RWPE2 (cell line): ENCODE measurements at places on chromosomes 3 and 15.

DNA sequence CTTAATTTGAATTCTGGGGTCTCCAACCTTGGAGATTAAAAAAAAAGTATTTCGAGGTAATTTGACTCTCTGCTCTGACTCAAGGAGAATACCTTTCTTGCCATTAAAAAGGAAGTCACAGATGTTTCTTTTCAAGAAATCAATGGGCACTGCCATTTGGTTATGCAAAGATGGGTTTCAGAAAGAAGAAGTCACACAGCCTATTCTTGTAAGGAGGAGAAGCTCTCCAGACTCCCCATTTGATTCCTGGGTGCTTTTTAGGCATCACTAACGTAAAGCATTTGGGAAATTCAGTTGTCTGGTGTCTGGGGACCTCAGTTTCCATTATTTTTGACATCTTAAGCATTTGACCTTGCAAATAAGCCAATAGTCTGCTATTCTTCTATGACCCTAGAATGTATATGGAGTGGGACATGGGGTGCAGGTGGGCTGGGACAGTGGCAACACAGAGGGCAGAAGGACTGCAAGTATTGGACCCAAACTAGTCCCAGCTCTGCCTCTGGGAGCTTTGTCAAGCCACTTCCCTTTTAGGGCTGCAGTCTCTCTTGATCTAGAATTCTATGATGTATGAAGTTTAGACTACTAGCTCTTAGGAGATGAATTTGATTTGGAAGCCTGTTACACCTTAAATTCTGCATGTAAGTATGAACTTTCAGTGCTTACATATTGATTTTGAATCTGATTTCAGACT is 27.8 kb downstream of the IL5RA start:
- no peaks in the 10 kb centered on the region for H3K36me3 ChIP-seq
- no peaks in the 10 kb centered on the region for H3K27me3 ChIP-seq
- H3K4me1 ChIP-seq = no peaks in the 10 kb centered on the region
- no peak overlapping the region for H3K4me3 ChIP-seq

DNA sequence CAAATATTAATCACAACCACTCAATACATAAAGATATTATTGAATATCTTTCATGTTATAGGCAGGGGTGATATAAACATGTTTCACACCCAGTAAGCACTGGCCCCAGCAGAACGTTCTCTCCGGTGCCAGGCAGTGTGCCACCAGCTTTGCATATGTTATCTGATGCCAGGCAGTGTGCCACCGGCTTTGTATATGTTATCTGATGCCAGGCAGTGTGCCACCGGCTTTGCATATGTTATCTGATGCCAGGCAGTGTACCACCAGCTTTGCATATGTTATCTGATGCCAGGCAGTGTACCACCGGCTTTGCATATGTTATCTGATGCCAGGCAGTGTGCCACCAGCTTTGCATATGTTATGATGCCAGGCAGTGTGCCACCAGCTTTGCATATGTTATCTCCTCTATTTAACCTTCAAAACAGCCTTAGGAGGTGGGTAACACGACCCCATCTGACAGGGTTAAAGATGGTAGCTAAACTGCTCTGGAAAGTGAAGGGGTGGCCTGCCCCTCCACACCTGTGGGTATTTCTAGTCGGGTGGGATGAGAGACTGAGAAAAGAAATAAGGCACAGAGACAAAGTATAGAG is 6.9 kb downstream of the MUC20 start:
- no peaks in the 10 kb centered on the region for H3K27me3 ChIP-seq
- H3K4me1 ChIP-seq = no peaks in the 10 kb centered on the region
- H3K27ac ChIP-seq = no peak overlapping the region
- no peaks in the 10 kb centered on the region for H3K36me3 ChIP-seq
- no peak overlapping the region for H3K4me3 ChIP-seq

- H3K4me1 ChIP-seq = no peaks in the 10 kb centered on the region
- no peak overlapping the region for H3K27ac ChIP-seq
- no peak overlapping the region for H3K4me3 ChIP-seq
- DNase-seq = no peak
Observed at GRCh38 chr3:186002884-186003472, 65.2 kb upstream of the TRA2B start.

GRCh38 chr3:52570076-52570475 is 33.7 kb downstream of the UQCC5 start:
- DNase-seq = no peak
- peaks cover 12% of the 10 kb centered on the region for H3K36me3 ChIP-seq
- no peak overlapping the region for H3K4me3 ChIP-seq
- peaks cover 6% of the 10 kb centered on the region for H3K4me1 ChIP-seq

DNA sequence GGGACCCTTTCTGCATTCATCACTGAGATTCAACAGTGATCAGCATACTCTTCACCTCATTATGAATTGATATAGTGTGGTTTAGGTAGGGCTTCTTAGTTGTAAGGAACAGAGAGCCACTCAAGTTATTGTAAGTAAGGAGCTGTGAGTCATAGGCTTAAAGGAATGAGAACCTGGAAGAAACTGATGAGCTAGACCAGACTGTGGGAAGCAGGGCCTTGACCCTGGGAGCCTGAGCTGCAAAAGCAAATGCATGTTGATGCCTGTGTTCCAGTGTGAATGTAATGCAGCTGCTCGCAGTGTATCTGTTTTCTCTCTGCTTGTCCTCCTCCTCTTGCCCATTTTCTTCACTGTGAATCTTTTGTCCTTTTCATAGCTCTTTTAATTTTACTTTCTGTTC is 13.6 kb downstream of the ZKSCAN7 start:
- H3K4me1 ChIP-seq = no peaks in the 10 kb centered on the region
- no peaks in the 10 kb centered on the region for H3K27me3 ChIP-seq
- no peak for DNase-seq
- H3K27ac ChIP-seq = no peak overlapping the region
- H3K4me3 ChIP-seq = no peak overlapping the region
- H3K36me3 ChIP-seq = 0 out of 2 replicates have a peak, but pooled peaks cover 3% of the 10 kb centered on the region

DNA sequence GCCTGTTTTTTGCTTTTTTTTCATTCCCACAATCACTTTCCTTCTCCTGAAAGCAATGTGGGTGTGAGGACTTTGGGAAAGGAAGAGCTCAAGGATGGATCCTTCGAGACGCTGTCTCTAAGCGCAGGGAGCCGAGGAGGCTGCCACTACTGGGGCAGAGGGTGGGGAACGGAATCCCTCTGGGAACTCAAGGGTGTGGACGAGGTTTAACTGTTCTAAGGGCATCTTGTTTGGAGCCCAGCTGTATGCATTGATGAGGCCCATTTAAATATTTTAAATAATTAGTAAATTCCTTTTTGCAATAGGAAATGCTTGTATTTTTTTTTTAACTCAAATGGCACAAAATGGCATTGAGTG is 124.4 kb upstream of the MEF2A start:
- H3K36me3 ChIP-seq = no peaks in the 10 kb centered on the region
- H3K27me3 ChIP-seq = no peaks in the 10 kb centered on the region
- no peak for DNase-seq
- no peak overlapping the region for H3K4me3 ChIP-seq
- H3K27ac ChIP-seq = no peak overlapping the region
- peaks cover 13% of the 10 kb centered on the region for H3K4me1 ChIP-seq

- no peaks in the 10 kb centered on the region for H3K27me3 ChIP-seq
- no peak overlapping the region for H3K27ac ChIP-seq
- peaks cover 6% of the 10 kb centered on the region for H3K4me1 ChIP-seq
Observed at GRCh38 chr3:108595321-108595720, 5.8 kb downstream of the DZIP3 start.

- peak overlapping the region; percentile 29 for H3K27ac ChIP-seq
- no peak overlapping the region for H3K4me3 ChIP-seq
- no peaks in the 10 kb centered on the region for H3K27me3 ChIP-seq
- H3K4me1 ChIP-seq = peaks cover 20% of the 10 kb centered on the region
- H3K36me3 ChIP-seq = peaks cover 37% of the 10 kb centered on the region
- no peak for DNase-seq
Observed at GRCh38 chr3:99747915-99748314, 69.7 kb upstream of the CMSS1 start.

DNA sequence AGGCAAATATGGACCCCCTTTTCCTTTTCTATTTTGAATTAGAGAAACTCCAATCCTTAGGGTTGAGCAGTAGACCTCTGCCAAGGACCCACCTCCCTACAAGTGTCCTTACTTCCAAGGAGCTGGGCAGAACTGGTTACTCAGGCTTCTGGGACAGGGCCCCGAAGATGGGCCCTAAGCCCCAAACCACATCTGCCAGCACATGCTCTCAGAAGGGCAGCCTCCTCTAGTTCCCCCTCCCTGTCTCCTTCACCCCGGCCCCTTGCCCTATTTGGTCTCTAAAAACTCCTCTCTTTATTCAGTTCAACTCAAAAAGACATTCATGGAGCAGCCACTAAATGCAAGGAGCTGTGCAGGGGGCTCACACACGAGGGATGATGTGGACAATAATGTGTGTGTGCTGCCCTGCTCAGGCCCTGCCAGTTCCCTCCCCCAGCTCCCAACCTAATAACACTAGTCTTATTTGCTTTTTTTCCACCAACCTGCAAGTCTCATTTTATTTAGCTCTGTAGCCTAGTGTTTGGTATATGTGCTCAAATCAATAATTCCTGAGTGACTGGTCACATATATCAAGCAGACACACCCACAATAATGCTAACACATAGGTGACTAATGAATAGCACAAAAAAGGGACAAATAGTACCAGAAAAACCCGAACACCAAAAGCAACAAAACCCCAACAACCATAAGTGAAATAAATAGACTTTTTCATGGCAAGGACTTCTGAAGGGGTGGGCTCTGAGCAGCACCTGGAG is 12.2 kb downstream of the ZDHHC3 start:
- peaks cover 14% of the 10 kb centered on the region for H3K36me3 ChIP-seq
- H3K27ac ChIP-seq = peak overlapping the region; percentile 100
- no peak overlapping the region for H3K4me3 ChIP-seq

GRCh38 chr15:69398491-69398891 is 15.7 kb upstream of the KIF23 start:
- no peak overlapping the region for H3K27ac ChIP-seq
- H3K36me3 ChIP-seq = no peaks in the 10 kb centered on the region
- no peak overlapping the region for H3K4me3 ChIP-seq
- DNase-seq = no peak
- peaks cover 14% of the 10 kb centered on the region for H3K4me1 ChIP-seq

GRCh38 chr15:68666120-68666811 is 87.5 kb downstream of the CORO2B start:
- no peak overlapping the region for H3K4me3 ChIP-seq
- H3K4me1 ChIP-seq = no peaks in the 10 kb centered on the region
- no peak overlapping the region for H3K27ac ChIP-seq
- no peaks in the 10 kb centered on the region for H3K36me3 ChIP-seq

DNA sequence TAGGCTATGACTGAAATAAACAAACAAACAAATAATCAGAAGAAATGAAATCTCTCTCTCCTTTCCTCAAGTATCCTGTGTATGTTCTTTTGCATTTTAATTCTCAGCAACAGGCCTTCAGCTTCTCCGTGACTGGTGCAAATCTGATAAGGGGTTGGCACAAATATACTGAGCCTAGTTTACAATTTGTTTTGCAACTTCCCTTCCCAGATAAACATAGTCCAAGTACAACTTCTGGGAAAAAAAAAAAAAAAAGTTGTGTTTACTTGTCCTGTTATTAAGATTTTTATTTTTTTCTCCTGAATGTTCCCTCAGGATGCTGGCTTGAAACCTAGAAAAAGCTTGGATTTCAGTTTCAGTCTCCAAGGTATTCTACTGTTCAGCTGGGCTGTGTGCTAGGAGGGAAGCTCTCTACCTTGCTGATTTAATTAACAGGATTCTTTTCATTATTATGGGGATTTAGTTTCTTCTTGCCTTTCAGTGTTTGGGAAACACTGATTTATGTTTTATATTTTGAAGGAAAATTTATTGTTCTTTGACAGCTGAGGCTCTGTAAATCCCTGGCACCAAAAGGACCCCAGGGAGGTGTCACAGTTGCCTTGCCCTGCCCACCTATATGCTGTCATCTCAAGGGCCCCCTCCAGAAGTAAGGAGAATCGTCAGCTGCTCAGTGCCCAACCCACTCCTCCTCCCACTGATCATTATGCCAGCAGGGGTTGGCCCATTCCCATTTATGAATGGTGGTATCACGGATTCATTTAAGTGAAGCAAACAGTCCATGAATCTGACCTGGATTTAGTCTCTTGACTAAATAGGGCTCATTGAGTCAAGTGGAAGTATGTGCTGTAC is 185.2 kb downstream of the MEIS2 start:
- no peaks in the 10 kb centered on the region for H3K36me3 ChIP-seq
- DNase-seq = no peak
- no peaks in the 10 kb centered on the region for H3K27me3 ChIP-seq
- no peak overlapping the region for H3K4me3 ChIP-seq
- no peaks in the 10 kb centered on the region for H3K4me1 ChIP-seq

GRCh38 chr3:173138026-173138425 is 3.0 kb downstream of the SPATA16 start:
- no peak for DNase-seq
- H3K27me3 ChIP-seq = peaks cover 23% of the 10 kb centered on the region
- no peaks in the 10 kb centered on the region for H3K36me3 ChIP-seq
- H3K27ac ChIP-seq = no peak overlapping the region

DNA sequence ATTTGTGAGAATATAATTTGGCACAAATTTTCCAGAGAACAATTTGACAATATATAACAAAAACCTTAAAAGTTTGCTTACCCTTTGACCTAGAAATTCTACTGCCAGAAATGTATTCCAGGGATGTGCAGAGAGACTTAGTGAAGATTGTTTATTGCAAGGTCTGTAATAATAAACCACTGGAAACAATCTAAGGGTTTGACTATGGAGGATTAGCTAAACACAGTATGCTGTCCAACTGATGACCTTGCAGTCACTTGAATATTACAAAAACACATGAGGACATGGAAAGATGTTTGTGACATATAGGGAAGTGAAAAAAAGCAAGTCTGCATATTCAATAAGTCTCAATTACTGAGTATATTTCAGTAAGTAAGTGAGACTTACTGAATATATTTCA is 48.1 kb upstream of the CDV3 start:
- H3K36me3 ChIP-seq = no peaks in the 10 kb centered on the region
- DNase-seq = no peak
- no peaks in the 10 kb centered on the region for H3K27me3 ChIP-seq
- H3K27ac ChIP-seq = no peak overlapping the region
- H3K4me1 ChIP-seq = no peaks in the 10 kb centered on the region
- H3K4me3 ChIP-seq = no peak overlapping the region

- no peak overlapping the region for H3K27ac ChIP-seq
- no peak for DNase-seq
- H3K36me3 ChIP-seq = no peaks in the 10 kb centered on the region
- H3K27me3 ChIP-seq = no peaks in the 10 kb centered on the region
- no peak overlapping the region for H3K4me3 ChIP-seq
Observed at GRCh38 chr3:65761446-65762234, 277.1 kb downstream of the MAGI1 start.

GRCh38 chr3:184186184-184186901 is at the start of gene ABCF3:
TSS of gene ABCF3 (plus strand) at chr3:184186199. CDS start at chr3:184186208, 9 bp downstream.
- H3K4me1 ChIP-seq = peaks cover 3% of the 10 kb centered on the region
- H3K27me3 ChIP-seq = no peaks in the 10 kb centered on the region
- peak within 1 kb of the TSS; percentile 76 for H3K4me3 ChIP-seq
- peak within 1 kb of the TSS; percentile 61 for H3K27ac ChIP-seq
- peaks cover 72% of the 10 kb centered on the region for H3K36me3 ChIP-seq
- no peak for DNase-seq
